SHP77 (cell line): ENCODE measurements at places on chromosomes 3 and 15.

DNA sequence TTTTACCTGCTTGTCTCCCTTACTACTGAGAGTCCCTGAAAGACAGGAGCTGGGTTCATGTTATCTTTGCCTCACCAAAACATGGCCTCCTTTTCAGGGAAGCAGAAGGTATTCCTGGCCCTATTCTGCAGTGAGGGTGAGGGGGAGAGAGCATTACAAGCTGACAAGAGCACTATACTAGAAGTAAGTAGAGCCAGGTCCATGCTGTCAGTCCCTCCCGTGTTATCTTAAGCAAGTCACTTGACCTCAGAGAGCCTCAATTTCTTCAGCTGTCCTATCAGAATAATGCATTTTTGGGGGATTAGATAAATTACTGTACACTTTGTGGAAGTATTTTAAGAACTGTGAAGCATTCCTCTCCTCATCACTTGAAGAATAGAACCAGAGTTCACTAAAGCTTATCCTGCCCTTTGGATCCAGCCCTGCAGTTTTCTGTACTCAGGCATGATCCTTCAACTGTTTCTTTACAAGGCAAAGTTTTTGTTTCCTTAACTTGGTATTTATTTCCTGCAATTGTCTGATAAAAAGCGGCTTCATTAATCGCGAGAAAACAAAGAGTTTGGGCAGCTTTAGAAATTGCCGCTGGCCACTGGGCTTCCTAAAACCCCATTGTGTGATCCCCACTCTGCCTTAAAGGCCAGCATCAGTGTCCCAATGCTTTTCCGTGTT is 213.9 kb downstream of the CDIN1 start:
- no peak for DNase-seq

DNA sequence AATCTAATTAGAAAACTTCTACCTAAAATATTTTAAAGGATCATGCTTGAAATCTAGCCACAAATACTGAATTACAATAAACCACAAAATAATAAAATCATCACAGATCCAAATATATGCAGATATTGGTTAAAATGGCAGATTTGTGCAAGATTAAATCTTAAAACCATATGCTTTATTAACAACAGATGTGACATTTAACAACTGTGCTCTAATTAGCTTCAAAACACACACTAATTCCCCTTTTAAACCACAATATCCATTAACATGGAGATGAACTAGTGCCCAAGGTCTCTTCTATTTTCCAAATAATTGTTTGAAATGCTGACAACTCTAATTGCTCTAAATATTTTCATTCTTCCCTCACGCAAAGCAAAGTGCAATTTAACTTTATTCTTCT is 1530.3 kb downstream of the SI start:
- DNase-seq, result no peak

DNA sequence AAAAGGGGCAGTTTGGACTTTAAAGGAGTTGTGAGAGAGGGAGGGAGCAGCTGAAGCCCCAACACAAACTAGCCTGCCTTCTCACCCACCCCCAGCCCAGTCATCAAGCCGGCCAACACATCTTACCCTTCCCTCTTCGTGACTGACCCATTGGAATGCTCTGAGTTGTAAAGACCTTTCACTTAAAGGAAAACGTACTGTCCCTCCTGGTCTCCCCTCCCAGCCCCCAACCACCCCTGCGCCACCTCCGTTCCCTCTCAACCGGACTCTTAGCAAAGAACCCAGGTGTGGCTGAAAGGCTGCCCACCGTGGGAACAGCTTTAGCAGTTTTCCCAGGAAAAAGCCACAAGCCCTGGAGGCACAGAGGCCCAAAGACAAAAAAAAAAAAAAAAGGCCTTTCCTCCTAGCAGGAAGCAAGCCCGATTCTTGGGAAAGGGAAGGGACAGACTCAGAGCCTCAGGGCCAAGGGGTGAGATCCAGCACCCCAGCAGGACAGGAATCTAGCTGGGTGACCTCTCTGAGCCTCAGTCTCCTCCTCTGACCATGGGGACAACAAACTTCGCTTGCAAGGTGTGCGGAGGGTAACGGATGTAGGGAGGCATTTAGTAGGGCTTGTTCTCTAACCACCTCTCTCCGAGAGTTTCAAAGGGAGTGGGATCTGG is 2.4 kb downstream of the CYP11A1 start:
- no peak for DNase-seq

DNA sequence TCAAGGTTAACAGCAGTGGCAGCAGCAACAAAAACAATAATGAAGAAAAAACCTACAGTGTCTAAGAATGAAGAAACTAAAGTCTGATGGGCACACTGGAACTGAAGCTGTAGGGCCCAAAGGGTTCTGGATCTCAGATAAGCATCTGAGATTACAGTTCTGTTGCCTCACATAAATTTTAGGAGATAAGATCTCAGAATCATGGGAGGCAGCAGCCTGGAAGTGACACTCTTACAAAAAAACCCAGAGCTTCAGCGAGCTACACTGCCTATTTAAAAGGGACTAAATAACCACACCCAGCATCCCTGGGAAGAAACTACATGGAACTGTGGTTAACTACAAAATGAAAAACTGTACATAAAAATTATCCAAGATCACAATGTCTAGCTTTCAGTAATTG is 61.2 kb downstream of the PLD1 start:
- DNase-seq, result no peak

DNA sequence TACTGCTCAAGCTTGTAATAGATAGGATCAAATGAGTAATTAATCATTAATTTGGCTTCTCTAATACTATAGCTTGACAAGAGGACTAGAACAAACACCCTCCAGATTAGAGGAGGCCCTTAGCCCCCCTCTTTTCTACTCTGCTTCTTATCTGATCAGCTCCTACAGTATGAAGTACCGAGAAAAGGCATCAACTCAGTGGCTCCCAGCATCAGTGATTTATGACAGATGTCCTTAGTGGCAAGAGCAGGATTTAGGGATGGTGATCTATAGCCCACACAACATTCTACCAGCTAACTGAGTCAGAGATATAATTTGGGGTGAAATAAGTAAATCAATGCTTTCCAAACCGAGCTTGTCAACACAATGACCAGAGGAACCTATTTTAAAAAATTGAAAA is 541.1 kb downstream of the NLGN1 start:
- peak; percentile 21 for DNase-seq

GRCh38 chr3:61448378-61448777 is 113.0 kb upstream of the PTPRG start:
- DNase-seq, result no peak

GRCh38 chr15:89136818-89137772 is 48.8 kb downstream of the ABHD2 start:
- DNase-seq, result no peak

DNA sequence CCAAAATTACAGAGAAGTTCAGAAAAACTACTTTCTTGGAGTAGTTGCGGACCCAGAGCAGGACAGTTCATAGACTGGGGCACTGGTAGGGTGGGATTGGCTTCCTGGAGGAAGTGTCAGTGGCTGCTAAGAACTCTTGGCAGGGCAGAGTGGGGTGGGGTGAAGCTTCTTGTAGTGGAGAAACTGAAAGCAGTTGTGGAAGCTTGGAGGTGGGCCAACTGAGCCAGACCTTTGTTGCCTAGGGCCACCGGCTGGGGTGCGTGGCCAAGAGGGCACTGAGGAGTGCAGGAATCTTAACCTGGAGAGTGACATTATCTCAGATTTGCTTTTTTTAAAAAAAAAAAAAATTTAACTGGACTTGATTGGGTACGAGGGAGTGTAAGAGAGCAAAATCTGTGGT is 3.1 kb downstream of the KAT2B start:
- DNase-seq, result no peak

GRCh38 chr15:90914305-90915080 is 11.4 kb downstream of the MAN2A2 start:
- no peak for DNase-seq

DNA sequence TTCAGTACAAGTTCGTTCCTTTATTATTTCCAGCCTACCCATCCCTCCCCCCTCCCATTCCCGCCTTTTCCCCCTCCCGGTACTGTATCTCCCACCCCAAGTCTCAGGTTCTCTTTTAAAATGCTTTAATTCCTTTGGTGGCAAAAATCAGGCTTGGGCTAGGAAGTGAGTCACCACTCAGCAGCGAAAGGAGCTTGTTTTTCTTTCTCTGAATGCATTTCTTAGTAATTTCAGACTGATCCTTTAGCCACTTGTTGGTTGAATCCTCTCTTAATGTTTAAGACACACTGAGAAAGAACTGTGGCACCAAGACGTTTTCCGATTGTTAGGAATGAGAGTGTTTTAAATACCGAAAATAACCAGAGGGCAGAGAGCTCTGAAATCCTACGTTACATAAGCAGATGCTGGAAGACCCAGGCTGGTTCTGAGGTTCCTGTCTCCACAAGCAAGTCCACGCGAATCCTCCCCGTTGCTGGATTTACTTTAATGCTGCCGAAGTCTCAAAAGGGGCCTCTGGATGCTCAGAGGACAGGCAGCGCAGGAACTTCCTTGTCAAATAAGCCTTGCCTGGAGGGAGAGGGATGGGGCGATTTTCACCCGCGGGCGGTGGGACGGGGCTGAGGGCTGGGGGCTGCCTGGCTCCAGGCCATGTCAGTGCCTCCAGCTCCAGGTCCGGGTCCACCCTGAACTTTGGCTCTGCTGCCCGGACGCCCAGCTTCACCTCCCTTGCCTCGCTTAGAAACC is 854 bp upstream of the COL8A1 start:
- no peak for DNase-seq

- peak; percentile 74 for DNase-seq
Measured at GRCh38 chr3:17179381-17180205, 294.8 kb downstream of the PLCL2 start.

DNA sequence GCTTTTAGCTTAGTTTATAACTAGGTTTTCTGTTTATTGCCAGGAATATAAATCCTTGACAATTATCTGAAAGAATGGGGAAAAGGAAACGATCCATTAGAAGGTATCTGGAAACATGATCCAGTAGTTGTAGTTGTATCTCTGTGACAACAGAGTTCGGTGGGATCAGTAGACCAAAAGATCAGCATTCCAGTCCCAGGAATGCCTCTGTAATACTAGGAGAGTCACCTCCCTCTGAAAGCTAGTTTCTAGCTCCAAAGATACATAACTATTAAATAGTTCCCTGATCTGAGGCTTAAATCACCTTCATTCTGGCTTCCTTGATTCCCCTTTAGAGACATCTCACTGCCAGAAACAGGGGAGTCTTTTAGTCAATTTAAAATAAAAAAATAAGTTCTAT is 34.1 kb downstream of the MB21D2 start:
- no peak for DNase-seq

DNA sequence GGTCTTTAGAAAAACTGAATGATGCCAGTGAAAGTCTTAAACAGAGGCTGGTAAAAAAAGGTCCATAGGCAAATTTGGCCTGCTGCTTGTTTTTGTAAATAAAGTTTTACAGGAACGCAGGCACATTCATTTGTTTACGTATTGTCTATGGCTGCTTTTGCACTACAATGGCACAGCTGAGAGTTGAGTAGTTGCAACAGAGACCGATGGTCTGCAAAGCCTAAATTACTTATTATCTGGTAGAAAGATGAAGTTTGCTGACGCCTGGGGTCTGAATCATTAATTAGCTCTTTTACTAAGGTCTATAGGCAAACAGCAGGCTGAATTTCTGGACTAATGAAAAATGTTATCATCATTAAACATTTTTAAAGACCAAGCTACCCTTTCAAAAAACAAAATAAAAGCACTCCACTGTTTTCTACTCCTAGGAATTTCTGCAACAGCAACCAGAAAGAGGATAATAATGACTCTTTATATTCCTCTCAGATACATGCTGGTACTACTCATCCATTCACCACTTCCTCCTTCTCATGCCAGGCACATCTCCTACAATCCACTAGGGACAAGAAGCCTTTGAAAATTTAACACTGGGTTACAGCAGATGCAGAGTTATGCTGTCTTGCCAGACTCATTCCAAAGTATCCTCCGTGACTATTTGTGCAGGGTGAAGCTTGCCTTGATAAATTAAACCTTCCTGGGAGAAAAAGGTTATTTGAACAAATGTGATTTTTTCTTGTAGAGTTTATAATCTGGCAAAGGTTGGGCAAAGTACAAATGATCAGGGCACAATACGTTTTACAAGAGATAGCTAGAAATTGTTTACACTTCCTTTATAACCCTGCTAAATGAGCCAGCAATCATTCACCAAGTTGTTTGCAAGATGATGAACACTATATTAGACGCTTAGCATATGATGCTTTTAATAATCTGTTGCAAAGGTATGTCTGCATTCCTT is 6.0 kb downstream of the GATM start:
- DNase-seq, result no peak

- DNase-seq, result no peak
Measured at GRCh38 chr3:151798466-151798865, 15.4 kb upstream of the AADAC start.

GRCh38 chr3:170258105-170258487 is 35.9 kb downstream of the PRKCI start:
- no peak for DNase-seq

GRCh38 chr3:134621854-134622253 is 29.0 kb downstream of the KY start:
- no peak for DNase-seq

DNA sequence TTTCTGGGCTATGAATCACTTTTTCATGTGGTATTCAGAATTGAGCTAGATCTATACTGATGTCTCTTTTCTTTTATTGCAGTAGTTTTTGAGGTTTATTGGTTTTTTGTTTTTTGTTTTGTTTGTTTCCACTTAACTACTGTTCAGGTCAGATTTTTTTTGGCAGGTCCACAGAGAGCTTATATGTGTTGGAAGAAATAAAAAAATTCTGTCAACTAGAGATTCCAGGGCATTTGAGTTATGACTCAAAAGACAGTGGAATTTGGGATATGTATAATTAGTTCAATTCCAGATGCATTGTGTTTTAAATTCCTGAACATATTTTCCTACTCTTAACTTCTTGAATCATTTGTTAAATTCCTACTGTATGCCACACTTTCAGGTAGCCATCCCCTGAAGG is 727.2 kb downstream of the SI start:
- DNase-seq, result no peak

- DNase-seq, result no peak
Measured at GRCh38 chr15:70720228-70721016, 42.9 kb downstream of the UACA start.

- no peak for DNase-seq
Measured at GRCh38 chr3:2614578-2614977, 495.6 kb downstream of the IL5RA start.

GRCh38 chr15:64070106-64070505 is 23.5 kb downstream of the CIAO2A start:
- no peak for DNase-seq

GRCh38 chr3:183826448-183827250 is 1.3 kb upstream of the MAP6D1 start:
- DNase-seq, result peak; percentile 61

DNA sequence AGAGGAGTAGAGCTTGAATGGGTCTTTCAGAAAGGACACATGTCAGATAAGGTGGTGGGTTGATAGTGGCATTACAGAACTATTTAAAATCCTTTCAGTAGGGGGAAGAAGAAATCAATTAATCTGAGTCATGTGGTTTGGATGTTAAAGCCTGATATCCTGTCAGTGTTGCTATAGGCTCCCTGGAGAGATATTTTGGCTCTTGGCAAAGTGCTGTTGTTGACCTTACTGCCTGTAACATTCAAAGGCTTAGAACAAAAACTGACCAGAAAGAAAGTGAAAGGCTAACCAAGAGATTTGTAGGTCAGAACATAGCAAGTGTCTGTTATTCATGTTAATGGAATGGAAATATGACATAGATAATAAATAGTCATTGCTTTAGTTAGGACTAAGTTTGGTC is 552.9 kb downstream of the DIPK2A start:
- DNase-seq, result no peak

- DNase-seq, result no peak
Measured at GRCh38 chr15:87873516-87873915, 383.0 kb downstream of the NTRK3 start.
